ENCODE measurements at places on chromosomes 6 and 20. TPM values are rescaled to one million over a fixed set of nuclear protein-coding genes. Genes with fewer than 3 reads are reported as not detected.

DNA sequence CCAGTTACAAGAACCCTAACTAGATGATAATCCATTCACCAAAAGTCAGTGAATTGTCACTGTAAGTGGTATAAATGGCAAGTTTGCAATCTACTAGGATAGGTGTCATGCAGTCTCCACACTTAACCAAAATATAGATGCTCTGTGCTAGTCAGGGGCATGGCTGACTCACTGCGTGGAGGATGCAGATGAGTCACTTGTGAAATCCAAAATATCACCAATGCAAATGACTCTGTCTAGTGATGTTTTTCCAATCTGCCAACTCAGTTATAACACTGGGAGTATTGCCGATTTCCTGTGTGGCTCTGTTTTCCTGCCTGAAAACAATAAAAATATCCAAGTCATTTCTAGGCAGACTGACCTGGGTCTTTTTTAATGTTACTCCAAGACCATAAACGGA lies 47.8 kb upstream of the NRSN1 start:
- H3K27me3 ChIP-seq = no peaks in the 10 kb centered on the region
- DNase-seq = no peak
- no peaks in the 10 kb centered on the region for H3K36me3 ChIP-seq
- H3K4me1 ChIP-seq = no peaks in the 10 kb centered on the region

- H3K36me3 ChIP-seq = no peaks in the 10 kb centered on the region
- no peak for DNase-seq
- H3K27me3 ChIP-seq = no peaks in the 10 kb centered on the region
- H3K27ac ChIP-seq = no peak overlapping the region
- no peaks in the 10 kb centered on the region for H3K4me1 ChIP-seq
Observed at GRCh38 chr6:74117113-74117512, 421.1 kb downstream of the CD109 start.

Gene XKR7
- total RNA-seq = not detected

DNA sequence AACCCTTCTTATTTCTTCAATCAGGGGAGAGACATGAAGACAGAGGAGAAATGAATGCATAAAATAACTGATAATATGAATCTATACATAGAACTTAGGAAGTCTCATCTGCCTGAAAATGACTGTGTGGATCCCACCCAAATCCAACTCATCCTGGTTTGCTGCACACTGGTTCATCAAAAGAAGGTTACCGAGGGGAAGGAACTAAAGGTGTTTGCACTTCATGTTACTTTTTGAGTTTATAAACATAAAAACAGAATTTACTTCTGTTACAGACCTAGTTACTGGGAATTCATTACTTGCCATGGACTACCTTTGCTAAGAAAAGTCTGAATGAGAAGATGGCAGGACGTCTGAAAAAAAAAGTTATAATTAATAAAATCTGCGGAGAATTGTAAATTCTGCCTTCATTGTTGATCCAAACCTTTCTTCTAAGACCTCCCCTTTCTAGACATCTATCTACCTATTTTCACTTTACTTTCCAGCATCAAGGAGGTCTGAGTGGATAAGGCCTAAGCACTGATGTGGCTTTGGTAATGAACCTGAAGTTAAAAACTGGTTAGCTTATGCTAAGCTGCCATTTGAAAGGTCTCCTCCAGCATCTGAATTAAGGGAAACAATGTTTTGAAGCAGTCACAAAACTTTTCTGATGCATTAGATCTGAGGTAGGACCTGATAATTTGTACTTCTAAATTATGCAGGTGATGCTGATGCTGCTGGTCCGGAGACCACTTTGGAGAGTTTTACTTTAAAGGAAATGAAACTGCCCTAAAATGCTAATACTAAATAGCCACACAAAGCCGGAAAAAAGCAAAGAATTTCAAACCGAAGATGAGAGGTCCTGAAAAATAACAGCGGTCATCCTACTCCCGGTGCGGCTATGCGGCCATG lies 84.0 kb downstream of the HFE start:
- H3K4me1 ChIP-seq = peaks cover 49% of the 10 kb centered on the region
- peak overlapping the region; percentile 97 for H3K27ac ChIP-seq
- no peaks in the 10 kb centered on the region for H3K27me3 ChIP-seq

DNA sequence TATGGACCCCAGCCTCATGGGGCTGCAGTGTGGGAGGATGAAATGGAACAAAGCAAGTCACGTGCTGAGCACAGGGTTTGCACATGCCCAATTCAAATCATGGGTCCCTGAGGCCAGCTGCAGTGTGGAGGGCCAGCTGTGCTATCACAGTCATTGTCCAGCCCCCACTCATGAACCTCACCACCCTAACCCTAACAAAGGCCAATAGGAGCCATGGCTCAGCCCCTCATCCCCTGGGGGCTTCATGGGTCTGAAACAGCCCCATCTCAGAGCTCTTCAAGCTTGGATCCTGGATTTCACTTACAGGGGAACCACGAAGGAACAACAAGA lies 125.6 kb upstream of the MAFB start:
- no peak overlapping the region for H3K4me3 ChIP-seq
- H3K4me1 ChIP-seq = no peaks in the 10 kb centered on the region
- H3K27ac ChIP-seq = no peak overlapping the region
- H3K27me3 ChIP-seq = peaks cover 3% of the 10 kb centered on the region
